H7 (cell line): ENCODE measurements at places on chromosomes 12 and 14. TPM values are rescaled to one million over a fixed set of nuclear protein-coding genes. Genes with fewer than 3 reads are reported as not detected.

The RFX4 gene
- 0.83 and 1.1 TPM in 2 replicates for total RNA-seq

GRCh38 chr14:67059596-67059995, 129.6 kb upstream of the GARIN2 start:
- no peak for DNase-seq

GRCh38 chr12:64007853-64008252, 163.4 kb downstream of the SRGAP1 start:
- no peak for DNase-seq

GRCh38 chr14:50524731-50525515, 7.4 kb downstream of the MAP4K5 start:
- DNase-seq = no peak

- DNase-seq = peak; percentile 10
Measured at GRCh38 chr12:52517888-52518287, 2.3 kb downstream of the KRT5 start.

DNA sequence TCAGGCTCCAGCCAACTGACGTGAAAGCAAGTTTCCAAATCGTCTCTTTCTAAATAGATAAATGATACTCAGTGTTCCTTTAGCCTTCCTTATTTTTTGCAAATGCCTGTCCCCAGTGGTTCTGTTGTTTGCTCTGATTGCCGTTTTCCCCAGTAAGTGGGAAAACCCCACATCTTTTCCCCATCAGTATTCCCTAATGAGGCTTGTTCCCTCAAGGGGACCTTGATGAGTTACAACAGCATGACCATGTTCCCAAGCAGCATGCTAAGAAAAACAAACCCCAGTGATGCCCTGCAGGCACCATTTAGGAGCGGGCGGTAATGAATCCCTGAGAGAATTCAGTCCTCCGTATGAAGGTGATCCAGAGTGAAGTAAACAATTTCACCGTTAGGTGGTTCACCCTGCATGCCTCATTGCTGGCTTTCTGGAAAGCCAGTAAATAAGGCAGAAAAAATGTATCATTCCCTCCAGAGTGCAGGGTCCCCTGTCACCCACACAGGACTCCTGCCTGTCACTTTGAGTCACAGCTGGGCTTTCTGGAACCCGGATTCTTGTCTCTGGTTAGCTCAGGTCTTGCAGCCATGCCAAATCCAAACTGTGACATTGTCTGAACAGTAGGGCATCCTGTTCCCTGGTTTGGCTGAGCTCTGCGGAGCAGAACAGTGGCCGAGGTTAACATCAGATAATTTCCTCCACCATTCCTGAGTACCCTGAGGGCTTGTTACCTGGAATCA, 222.6 kb downstream of the RGS6 start:
- DNase-seq = no peak

DNA sequence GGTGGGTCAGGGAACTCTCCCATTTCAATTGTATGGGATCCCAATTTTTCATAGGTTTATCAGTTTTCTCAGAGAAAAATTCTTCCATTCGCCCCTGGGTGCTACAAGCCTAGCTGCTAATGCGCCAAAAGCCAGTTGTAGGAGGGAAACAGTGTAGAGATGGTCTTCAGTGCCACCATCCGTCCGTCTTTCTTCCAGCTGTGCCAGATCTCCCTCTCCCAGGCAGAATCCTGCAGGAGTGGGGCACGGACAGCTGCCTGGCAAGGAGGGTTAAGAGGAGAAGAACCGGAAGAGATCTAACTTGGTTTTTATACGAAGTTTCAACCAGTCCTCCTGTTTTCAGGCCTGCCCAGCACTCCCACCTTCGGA, 38.9 kb upstream of the FUT8 start:
- DNase-seq = no peak

GRCh38 chr14:58427281-58428117, at the start of the genes KIAA0586 and TIMM9:
Gene KIAA0586 (plus strand): TSS chr14:58427719. CDS start chr14:58428265, 546 bp downstream.
Gene TIMM9 (minus strand): TSS chr14:58427531. CDS start chr14:58411945, 15,586 bp downstream.
- DNase-seq = peak; percentile 88

GRCh38 chr12:98578821-98579220, 14.7 kb upstream of the SLC25A3 start:
- no peak for DNase-seq

The NKX2-1 gene
- 0.78 and 1.7 TPM in 2 replicates for total RNA-seq

DNA sequence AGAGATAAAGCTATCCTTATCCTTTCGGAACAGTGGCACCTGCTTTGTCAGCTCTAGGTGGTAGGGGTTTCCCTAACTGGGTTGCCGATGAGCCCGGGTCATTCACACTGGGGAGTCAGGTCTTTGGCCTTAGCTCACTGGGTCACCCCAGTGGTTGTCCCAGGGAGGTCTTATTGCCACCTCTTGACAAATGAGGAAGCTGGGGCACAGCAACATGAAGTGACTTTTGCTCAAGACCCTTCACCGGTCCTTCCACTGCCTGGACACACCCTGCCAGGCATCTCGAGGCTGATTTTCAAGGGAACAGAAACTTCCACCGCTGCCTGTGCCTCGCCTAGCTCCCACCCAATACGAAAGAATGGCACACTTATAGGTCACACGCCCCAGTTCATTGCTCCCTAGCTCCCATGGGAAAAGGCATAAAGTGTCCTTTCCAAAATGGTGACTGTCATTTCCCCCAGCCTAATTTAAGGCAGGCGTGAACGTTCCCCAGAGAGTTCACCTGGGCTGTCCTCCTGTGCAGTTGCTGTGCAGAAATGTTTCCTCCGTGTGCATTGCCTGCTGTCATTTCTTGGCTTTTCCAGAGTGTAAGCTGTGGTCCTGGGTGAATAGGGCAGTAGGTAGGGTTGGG, 156.1 kb upstream of the CCND2 start:
- DNase-seq = no peak

GRCh38 chr14:65015391-65015790, 28.7 kb downstream of the FNTB start:
- no peak for DNase-seq

The RNU7-1 gene
- not detected in 2 replicates for total RNA-seq

The RNASE7 gene
- not detected in 2 replicates for total RNA-seq

The NXPH4 gene
- total RNA-seq = 0.74 and 2.2 TPM in 2 replicates

DNA sequence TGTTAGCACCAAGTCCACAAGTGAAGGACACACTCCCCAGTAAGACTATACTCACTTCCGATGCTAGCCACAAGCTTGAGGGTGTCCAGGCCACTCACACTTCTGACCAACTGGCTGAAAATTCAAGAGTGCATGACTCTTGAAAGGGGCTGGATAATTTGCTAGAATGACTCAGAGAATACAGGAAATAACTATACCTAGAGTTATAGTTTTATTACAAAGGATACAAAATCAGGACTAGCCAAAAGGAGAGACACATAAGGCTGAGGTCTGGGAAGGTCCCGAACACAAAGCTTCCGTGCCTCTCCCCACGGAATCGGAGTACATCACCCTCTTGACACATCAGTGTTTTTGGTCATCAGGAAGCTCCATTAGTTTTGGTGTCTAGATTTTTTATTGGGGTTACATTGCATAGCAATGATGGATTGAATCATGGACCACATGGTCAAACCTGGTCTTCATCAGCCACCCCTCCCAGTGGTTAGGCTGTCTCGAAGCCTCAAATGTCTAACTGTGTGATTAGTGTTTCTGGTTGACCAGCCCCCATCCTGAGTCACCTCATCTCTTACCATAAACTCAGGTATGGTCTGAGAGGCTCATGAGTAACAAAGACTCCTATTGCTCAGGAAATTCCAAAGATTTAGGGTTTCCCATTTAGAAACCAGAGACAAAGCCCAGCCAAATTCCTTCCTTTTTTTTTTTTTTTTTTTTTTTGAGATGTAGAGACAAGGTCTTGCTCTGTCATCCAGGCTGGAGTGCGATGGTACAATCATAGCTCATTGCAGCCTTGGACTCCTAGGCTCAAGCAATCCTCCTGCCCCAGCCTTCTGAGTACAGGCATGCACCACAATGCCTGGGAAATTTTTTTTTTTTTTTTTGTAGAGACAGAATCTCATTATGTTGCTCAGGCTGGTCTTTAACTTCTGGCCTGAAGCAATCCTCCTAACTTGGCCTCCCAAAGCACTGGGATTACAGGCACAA, 472.0 kb upstream of the TBX3 start:
- no peak for DNase-seq

DNA sequence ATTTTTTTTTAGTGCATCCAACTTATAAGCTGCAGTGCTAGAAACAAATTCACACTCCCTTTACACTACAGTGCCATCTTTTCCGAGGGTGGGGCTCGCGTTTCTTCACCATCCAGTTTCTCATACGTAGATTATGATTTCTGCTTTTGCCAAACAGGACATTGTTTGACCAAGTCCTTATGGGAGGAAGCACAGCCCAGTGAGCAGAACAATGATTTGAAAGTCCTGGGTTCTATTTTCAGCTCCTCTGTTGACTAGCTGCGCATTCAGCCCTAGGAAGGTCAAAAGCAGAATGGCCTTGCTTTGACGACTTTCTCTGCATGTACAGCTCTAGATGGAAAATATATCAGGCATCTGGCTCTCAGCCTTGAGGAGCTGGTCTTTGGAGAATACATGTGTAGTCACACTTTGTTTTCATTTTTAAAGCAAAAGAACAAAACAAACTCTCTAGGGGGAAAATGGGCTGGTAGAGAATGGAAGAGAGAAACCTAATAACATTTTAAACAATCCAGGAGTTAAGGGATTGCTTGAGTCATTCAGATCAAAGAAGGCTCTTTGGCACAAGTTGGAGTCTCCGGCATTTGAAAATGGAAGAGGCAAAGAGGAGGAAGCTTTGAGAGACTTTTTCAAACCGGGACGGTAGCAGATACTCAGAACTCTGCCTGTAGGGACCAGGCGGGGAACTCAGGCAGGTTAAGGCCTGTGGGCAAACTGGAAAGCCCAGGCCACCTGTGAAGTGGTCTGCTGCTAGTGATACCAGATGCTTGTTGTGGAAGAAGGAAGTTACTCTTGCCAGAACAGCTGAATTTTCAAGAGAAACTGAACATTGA, 257.3 kb upstream of the PLEKHG7 start:
- no peak for DNase-seq

- DNase-seq = no peak
Measured at GRCh38 chr12:54395545-54395944, 11.0 kb upstream of the ZNF385A start.

DNA sequence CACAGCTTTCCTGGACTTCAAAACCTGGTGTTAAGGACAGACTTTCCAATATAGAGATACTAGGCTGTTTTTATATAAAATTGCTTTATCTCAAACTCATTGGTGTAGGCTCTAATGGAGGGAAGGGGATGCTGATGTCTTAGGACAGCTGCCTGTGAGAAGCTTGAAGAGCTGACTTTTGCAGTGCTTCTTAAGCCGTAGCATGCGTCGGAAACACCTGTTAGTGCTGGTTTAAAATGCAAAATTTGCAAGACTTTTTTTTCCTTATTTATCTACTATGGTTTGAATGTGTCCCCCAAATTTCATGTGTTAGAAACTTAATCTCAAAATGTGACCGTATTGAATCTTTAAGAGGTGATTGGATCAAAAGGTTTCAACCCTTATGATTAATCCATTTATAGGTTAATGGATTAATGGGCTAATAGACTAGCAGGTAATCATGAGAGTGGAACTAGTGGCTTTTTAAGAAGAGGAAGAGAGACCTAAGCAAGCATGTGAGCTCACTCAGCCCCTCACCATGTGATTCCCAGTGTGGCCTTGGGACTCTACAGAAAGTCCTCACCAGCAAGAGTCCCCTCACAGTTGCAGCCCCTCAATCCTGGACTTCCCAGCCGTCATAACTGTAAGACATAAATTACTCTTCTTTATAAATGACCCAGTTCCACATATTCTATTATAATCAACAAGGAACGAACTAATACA, 60.9 kb upstream of the FUT8 start:
- no peak for DNase-seq

- no peak for DNase-seq
Measured at GRCh38 chr12:109707470-109707821, 6.2 kb upstream of the FAM222A start.

DNA sequence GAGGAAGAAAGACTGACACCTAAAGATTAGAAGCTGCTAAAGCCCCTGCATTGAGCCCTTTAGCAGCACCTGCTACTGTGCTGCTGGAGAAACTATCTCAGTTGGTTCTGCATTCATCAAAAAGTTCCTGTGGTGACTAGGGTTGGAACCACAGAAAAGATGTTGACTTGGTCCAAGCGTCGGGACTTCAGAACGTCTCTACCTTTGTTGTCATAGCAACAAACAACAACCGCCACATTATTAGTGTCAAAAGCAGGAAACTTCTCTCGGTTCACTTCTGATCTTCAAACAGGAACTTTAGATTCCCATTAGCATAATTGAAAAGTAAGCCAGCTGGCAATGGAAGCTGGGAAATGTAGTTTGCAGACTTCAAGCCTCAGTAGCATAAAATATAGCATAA, 368.0 kb downstream of the SEC23A start:
- no peak for DNase-seq

- no peak for DNase-seq
Measured at GRCh38 chr12:81570234-81570633, 188.9 kb downstream of the PPFIA2 start.

DNA sequence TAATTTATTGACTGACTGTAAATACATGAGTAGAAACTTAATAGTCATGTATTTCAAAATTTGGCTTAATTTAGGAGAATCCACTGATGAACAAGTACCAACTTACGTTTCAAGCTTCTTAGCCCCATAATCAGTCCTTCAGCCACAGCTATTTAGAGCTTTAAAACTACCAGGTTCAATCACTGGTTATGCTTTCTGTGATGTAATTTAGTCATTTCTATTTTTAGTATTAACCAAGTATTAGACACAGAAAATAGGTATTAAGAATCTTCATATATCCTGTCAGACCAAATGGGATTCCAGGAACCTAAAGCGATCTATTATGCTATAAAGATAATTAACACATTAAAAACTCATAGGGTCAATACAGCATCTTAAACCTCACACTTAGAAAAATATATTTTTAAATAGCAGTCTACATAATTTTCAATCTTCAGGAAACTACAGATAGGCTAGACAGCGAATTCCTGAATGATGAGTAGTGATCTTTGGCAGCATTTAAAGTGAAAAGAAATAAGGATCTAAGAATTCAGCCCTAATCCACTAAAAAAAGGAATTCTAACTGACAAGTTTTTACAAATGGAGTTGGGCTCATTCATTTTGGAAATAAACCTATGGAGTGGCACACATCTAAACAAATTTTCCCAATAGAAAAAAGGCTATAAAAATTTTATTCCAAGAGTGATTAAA, 51.5 kb downstream of the ZC3H14 start:
- DNase-seq = no peak

DNA sequence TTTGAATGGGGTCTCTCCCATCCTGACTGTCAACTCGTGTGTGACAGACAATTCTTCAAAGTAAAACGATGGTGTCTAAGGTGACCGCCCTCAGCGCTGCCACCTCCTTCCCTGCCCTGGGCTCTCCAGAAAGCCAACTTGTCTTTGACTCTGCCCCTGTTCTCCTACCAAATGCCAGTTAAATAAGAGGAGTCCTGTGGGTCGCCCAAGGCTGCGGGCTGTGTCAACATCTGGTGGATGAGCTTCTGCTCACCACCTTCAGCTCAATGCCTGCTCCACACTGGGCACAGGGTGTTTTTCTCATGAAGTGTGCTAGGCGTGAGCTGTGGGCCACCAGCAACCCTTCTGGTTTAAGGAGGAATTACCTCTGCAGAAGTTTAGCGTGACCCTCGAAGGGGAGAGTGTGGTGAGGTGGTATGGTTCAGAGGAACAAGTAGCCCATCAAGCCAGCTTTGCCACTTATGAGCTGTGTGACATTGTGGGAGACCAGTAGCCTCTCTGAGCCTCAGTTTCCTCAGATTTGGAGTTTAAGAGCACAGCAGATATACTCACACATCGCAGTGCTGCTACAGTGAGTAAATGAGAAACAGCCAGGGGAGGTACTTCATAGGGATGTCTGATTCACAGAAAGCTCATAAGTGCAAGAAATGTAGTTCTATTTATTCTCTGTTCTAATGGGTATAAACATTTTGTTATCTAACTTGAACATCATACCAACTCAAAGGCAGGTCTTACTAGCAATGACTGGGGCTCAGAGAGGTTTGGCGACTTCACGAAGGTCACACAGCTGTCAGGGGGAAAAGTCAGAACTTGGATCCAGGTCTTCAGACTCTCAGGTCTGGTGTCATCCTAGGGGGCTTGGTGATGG, 12.1 kb downstream of the SERPINA1 start:
- DNase-seq = peak; percentile 15
